Globus pallidus (tissue), 1 donor: ENCODE measurements at places on chromosomes 6 and 20.

DNA sequence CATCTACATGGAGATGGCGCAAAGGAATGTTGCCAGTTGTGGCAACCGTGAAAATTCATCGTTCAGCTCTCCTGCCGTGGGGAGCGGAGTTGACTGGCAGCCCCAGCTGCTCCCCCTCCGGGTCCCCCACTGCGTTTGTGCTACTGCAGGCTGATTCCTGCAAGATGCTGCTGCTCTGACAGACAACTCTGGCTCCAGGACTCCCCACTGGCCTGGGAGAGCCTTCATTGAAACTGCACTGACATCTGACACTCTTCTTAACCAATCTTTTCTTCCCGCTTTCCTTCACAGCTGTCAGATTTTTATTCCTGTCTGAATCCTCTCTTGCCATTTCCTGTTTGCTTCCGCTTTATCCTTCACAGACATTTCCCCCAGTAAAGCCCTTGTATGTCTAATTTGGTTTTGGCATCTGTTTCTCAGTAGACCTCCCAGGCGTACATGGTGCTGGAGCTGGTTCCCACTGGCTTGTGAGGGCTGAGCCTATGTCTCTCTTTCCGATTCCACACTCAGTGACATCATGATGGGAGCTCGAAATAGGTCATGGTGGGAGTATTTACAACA lies 9.5 kb upstream of the ATRN start:
- DNase-seq = no peak

DNA sequence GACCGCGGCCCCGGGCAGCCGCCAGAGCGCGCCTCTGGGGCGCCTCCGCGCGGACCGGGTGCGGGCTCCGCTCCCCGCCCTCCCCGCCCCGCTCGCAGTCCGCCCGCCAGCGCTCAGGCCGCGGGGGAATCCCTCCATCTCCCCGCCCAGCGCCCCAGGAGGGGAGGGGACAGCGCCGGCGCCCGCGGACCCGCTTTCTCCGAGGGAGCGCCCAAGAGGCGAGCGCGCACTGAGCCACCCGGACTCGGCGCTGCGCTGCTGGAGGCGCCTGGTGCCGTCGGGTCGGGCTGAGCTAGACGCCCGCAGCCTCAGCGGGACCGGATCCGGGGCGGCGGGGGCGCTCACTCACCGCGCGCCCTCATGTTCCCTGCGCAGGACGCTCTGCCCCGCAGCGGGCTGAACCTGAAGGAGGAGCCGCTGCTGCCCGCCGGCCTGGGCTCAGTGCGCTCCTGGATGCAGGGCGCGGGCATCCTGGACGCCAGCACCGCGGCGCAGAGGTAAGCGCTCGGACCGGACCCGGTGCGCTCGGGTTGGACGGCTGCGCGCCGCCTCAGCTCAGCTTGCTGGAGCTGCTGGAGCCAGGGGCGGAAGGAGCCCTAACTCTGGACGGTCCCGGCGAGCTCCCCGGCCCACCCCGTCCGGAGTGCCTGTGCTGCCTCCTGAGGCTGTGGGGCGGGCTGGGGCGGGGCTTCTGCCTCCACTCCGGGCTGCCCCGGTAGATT lies 867 bp downstream of the EBF4 start:
- peak; percentile 66 for DNase-seq

- no peak for DNase-seq
Measured at GRCh38 chr6:157121897-157122296, 201.4 kb downstream of the TMEM242 start.

GRCh38 chr20:12695937-12696336 lies 312.8 kb upstream of the SPTLC3 start:
- DNase-seq = no peak

- DNase-seq = no peak
Measured at GRCh38 chr6:44199883-44200282, 16.8 kb upstream of the MYMX start.

DNA sequence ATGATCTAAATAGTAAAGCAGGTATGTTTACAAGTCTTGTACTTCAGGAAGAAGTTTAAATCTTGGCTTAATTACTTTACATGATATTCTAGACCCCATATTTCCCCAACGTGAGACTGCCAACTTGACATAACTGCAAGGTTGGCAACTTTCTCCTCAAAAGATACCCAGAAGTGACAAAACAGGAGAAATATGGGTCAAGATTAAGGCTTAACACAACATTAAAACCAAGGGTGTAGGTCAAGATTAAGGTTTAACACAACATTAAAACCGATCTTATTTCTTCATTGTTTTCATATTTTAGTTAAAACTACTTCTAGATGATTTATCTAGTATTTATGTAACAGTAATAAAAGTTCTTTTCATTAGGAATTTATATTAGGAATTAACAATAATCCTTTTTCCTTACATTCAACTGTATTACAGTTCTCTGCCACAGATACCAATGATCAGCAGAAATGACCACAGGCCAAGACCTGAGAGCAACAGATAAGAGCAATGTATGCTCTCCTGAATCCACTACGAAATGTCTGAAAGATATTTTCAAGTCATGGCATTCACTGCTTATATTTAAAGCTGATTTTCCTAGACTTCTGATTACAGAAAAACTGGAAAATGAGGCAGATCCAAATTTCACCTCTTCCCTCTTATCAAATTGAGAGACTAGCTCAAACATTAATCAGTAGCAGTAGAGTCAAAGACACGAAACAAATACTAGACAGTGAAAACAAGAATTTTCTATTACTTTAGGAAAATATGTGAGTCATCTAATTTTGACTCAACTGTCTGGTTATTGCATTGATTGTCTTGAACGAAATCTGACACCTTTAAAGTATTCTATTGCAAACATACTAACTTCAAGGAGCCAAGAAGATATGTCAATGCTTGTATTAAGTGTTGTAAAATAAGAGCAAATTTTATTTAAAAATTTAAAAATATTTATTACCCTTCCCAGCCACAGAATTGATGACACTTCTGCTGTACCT lies 72.3 kb downstream of the RNGTT start:
- DNase-seq = no peak

- DNase-seq = no peak
Measured at GRCh38 chr6:87794922-87795885, 93.2 kb upstream of the AKIRIN2 start.
